GOT3 (cell line): ENCODE measurements at places on chromosomes 3 and 15.

DNA sequence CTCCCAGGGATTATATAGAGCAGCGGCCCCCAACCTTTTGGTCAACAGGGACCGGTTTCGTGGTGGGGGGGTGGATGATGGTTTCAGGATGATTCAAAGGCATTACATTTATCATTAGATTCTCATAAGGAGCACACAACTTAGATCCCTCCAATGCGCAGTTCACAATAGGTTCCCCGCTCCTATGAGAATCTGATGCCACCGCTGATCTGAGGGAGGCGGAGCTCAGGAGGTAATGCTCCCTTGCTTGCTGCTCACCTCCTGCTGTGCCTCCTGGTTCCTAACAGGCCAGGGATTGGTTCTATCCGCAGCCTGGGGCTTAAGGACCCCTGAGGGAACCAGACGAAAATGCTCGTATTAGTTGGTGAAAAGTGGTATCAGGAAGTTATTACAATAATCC, 1.3 kb upstream of the HACD2 start:
- DNase-seq, result no peak

DNA sequence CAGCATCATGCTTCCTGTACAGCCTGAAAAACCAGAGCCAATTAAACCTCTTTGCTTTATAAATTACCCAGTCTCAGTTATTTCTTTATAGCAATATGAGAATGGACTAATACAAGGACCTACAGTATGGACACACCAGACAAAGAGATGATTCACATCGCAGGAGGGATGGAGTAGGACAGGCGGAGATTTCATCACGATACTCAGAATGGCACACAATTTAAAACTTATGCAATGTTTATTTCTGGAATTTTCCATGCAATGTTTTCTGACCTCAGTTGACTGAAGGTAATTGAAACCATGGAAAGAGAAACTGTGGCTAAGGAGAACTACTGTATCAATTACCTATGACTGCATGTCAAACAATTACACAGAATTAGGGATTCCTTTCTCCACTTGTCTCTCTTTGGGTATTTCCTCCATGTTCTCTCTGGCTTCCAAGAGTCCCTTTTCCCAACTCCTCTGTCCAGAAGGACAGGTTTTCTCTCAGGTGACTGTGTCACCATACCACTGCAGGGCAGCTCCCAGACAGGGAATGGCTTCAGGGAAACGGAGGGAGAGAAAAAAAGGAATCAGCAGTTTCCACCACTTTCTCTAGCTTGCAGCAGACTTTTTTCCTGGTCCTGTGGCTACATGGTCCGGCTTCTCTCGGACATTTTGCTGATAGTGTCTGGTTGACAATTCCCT, 3.0 kb upstream of the ANO10 start:
- DNase-seq, result no peak

GRCh38 chr3:37310666-37311050, 136.3 kb upstream of the LRRFIP2 start:
- no peak for DNase-seq

GRCh38 chr15:67843092-67843501, 3.3 kb upstream of the RNU6-1 start:
- DNase-seq, result no peak

- no peak for DNase-seq
These were observed 1.1 kb downstream of the TM4SF18 start for GRCh38 chr3:149332227-149332765.

DNA sequence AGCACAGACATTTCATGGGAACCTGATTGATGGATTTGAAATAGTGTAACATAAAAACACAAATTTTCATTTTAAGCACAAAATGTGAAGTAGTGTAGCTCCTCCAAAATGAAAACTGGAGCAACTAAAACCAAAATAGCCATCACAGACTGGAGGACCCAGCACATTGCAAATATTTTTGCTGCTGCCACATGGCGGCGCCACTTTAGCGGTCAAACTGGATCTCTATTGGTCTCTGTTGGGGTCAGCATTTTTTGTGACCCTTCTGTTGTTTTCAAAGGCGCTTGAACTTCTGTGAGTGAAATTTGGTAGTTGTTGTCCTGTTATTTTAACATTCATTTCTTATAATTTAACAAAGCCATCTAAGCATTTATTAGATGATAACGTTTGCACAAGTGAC, 259.9 kb downstream of the IL20RB start:
- DNase-seq, result no peak

GRCh38 chr15:25852661-25853524, 10.2 kb downstream of the ATP10A start:
- no peak for DNase-seq

GRCh38 chr3:132652640-132653270, 6.9 kb downstream of the ACAD11 start:
- DNase-seq, result no peak

DNA sequence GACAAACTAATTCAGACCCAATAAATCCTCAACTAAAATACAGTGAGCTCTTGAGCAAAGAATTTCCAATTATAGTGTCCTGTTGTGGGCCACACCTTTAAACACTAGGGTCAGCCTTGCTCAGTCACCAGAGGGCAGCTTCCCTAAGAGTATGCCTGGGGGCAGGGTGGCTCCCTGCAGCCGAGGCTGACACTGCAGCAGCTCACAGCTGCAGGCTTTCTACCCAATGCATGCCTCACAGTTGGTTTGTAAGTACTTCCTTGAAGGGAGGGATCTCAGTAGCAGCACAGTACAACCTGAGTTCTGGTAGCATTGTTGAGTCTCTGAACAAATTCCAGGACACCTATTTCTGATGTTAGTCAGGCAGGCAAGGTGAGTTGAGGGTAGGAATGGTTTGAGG, 335.6 kb downstream of the TUSC7 start:
- no peak for DNase-seq
